Stimulated activated CD8-positive, alpha-beta memory T cell treated with anti-CD3 and anti-CD28 coated beads, Interleukin-4, amount 100 ng/mL, for 24 hours (primary cell): ENCODE measurements at places on chromosomes 3 and 15.

DNA sequence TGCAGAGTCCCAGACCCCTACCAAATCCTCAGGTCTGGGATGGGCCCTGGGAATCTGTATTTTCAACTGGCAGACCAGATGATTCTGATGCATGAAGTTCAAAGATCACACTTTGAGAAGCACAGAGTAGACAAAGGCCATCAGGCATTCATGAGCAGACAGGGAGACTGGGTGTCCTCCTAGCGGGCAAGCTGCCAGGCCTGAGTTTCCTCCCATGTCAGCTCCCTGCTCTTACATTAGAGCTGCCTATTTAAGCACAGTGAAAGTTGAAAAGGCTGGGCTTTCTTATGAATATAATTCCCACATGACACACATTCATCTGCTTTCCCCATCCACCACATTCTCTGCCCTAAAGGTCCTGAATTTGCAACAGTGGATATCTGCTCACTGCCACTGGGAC lies 14.0 kb downstream of the CAPN3 start:
- DNase-seq, result no peak

DNA sequence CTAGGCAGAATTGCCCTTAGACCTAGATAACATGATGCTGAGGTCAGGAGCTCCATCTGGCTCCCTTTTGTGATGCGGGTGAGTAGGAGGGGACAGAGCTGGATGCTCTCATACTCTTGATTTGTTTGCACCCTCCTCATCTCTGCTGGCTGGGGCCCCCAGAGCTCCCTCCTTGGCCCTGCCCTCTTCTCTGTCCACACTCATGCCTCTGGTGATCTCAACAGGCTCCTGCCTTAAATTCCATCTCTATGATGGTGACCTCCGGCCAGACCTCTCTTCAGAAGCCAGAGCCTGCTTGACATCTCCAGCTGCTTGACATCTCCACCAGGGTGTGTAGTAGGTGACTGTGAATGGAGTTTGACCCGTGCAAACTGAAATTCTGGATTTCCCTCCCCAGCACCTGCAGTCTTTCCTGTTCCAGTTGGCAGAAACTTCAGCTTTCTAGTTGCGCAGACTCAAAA lies 4.3 kb upstream of the FGD5 start:
- DNase-seq, result no peak

GRCh38 chr15:64466408-64467141 lies 6.2 kb downstream of the ZNF609 start:
- no peak for DNase-seq

GRCh38 chr3:72080095-72080494 lies 295.1 kb upstream of the PROK2 start:
- no peak for DNase-seq

DNA sequence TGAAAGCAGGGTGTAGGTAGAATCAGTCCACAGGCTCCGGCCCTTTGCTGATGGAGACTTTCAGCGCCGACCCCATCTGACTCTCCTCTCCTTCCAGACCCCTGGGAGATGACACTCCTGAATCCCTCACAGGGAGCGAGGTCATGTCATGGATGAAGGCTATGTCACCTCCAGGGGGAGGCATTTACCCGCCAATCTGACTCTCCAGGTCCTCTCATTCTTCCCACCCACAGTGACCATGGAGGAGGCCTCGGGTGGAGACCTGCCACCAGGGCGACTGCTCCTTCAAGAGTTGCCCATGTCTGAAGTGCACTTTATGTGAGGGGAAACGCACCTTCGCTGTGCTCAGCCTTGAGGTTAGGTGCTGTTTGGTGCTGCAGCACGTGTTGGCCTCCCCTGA lies 112.7 kb downstream of the KLF13 start:
- DNase-seq, result no peak

DNA sequence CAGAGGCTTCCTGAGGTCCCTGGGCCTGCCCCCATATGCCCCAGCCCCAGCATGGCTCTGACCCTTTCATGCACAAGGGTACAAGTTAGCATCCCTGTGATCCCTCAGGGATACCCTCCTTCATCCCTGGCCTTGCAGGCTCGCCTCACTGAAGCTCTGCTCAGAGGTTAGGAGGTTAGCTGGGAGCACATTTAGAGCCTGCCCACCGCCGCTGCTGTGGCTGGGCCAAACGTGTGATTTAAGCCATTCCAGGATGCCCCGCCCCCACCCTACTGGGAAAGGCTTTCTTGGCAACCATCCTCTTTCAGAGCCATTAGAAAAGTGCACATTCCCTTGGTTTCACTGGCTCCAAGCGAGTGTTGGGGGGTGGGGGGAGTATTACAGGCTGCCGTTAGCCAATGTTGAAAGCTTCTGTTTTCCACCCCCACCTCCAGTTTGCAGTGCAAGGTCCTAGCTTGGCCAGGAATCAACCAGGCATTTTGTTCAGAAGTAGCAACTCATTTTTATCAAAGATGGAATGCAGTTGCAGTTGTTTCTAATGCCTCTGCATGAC lies 6.3 kb upstream of the HES1 start:
- no peak for DNase-seq

GRCh38 chr15:25175033-25175788 lies 220.4 kb downstream of the SNRPN start:
- no peak for DNase-seq

GRCh38 chr3:12985148-12985547 lies 88.1 kb downstream of the IQSEC1 start:
- DNase-seq, result no peak

- no peak for DNase-seq
Measured at GRCh38 chr3:112982710-112983109, 7.8 kb upstream of the CD200R1 start.

GRCh38 chr15:77503240-77503639 lies 82.6 kb downstream of the HMG20A start:
- DNase-seq, result no peak

DNA sequence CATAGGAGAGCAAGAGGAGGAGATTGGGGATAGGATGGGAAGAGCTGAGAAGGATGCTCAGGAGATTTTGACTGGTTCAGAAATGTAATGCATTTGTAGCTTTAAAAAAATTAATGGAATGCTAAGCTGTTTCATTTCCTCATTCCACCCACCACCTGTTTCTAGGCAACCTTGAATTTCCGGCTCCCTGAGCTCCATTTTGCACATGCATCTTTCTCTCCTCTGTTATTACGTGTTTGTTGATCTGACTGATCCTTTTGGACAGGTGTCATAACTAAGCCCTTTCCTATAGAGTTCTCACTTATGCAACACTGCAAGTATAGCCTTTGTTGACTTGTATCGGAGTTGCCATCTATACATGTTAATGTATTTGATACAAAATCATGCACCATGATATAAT lies 4.3 kb downstream of the TMPRSS7 start:
- no peak for DNase-seq

DNA sequence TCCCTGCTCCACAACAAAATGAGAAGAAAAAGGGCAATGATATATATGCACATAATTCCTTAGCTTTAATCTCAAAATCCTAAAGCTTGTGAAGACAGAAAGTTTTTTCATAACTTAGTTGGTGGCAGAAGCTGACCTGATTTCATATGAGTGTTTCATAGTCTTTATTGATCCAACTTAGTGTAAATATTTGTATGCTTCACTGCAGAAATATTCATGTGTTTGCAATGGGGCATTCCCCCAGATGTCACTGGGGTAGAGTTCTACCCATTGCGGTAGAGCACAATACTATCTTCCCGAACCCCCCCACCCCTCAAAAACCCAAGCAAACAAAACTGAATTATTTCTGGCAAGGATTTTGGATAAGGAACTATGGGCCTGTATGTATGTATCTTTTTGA lies 221.2 kb downstream of the THRB start:
- no peak for DNase-seq

DNA sequence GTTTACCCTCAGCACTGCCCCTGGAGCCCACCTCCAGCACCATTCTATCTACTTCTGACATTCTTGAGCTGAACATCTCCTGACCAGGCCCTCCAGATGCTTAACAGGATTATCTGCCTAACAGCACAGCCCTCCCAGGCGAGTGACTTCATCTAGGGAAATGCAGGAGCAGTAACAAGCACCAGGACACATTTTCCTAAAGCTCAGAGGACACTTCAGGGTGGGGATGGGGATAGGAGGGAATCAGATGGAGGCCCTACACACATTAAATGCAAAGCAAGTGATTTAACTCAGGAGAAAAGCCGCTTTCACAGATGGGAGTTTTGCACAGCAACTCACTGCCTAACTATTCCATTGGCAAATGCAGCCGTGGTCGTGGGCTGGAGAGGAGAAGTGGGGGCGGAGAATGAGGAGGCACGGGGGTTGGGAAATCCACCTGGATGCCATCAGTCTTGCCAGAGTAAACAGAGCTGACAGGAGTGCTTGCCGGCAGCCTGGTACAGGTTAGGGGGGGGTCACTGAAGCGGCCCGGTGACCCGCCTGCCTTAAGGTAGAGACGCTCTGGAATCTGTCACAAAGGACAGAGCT lies 21.3 kb upstream of the BNC1 start:
- no peak for DNase-seq

- DNase-seq, result no peak
Measured at GRCh38 chr3:45705839-45706808, 16.9 kb downstream of the SACM1L start.

DNA sequence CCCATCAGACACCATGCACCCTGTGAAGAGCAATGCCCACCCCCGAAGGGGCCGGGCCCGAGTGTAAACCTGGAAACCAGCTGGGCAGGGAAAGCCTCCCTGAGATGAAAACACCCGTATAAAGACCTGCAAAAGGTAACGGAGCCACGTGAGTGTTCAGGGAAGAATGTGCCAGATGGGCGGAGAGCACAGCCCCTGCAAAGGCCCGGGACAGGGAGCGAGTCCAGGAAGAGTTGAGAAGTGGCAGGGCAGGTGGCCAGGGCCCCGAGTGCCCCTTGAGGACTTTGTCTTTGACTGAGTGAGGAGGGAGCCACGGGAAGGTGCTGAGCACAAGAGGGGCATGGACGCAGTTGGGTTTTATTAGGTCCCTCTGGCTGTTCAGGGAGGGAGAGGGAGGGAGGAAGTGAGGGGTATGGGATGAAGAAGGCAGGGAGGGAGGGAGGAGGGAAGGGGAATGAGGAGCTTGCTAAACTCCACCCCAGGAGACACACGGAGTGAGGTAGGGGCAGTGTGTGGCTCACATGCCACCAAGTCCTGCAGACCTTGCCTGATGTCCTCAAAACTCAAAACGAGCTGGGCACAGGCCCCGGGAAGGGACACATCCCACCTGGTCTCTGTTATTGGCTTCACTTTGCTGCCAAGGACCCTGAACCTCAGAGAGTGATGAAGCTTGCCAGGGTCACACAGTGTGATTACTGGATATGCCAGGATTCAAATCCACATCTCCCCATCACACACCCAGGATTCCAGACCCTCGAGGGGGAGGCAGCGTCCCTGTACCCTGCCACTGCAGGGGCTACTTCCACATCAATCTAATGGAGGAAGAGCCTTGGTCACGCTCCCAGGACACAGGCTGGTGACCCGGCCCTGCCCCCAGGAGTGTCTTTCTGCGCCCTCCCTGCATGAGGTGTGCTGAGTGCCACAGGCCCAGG lies 49.1 kb upstream of the IQSEC1 start:
- no peak for DNase-seq

- DNase-seq, result no peak
Measured at GRCh38 chr15:57308170-57308545, 68.1 kb upstream of the CGNL1 start.

DNA sequence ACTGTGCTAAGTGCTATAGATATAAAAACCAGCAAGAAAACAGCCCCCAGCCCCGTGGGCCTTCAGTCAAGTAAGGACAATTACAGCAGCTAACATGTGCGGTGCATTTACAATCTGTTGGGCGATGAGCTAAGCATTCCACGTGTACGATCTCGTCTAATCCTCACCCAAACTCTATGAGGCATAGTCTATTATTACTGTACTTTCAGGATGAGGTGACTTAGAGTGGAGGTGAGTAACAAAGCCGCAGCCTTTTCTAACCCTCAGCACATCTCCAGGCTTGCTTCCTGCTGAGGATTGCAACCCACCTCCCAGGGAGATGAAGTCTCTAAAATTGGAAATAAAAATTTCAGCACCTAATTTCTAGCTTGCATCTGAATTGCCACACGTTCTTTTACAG lies 53.2 kb upstream of the MCF2L2 start:
- DNase-seq, result no peak

DNA sequence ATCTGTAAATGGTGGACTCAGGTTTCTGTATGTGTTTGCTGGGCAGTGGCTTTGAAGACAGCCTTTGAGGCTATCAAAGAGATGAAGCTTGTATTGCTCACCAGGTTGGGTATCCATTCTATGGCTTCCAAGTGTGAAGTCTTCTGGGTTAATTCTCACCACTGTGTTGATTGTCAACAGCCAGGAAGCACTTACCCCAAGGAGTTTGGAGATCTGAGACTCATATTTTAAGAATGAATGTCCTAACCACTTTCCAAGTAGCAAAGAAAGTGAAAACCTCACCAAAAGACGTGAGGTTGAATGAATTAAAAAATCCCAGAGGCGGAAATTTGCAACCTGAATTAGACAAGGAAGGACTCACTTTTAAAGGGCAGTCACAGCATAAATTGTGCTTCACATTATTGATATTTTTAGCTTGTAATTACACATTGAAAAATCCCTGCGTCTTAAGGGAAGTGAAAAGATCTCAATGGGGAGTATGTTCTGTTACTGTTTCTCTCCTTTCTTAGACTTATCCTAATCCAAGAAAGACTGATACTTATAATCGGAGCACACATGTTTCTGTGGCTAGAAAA lies 304.0 kb upstream of the TPRG1 start:
- no peak for DNase-seq

GRCh38 chr3:31016196-31016595 lies 121.7 kb upstream of the GADL1 start:
- no peak for DNase-seq

DNA sequence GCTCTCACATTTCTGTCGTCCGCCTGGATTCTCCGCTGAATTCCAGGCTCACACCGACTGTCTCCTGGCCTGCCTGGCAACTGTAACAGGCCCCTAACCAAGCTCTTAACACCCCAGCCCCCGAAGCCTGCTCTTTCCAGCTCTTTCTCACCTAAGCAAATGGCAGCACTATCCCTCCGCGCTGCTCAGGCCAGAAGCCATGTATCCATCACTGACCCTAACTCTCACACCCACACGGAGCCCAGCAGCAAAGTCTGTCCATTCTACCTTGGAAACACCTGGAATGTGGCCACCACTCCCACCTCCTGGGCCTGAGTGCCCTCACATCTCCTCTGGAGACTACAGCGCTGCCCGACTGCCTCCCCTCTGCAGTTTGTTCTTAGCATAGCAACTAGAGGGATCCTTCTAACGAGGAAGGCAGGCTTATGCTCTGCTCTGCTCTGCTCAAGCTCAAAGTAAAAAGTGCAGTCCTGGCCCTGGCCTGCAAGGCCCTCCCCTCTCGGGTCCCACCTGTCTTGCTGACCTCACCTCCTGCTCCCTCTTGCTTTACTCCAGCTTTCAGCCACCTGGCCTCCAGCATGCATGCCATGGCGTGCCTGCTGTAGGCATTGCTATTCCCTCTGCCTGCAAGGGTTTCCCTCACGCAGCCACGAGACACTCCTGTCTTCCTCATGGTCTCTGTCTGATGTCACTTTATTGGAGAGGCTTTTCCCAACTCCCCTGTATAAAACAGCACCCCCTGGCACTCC lies 27.2 kb downstream of the FEM1B start:
- DNase-seq, result no peak

GRCh38 chr3:54712539-54712938 lies 215.3 kb downstream of the LRTM1 start:
- no peak for DNase-seq

GRCh38 chr15:71808311-71809020 lies 1.9 kb upstream of the NR2E3 start:
- DNase-seq, result no peak

- no peak for DNase-seq
Measured at GRCh38 chr3:195075199-195075940, 195.6 kb downstream of the XXYLT1 start.

GRCh38 chr3:177282119-177282655 lies 84.9 kb upstream of the TBL1XR1 start:
- no peak for DNase-seq
